ENCODE measurements at places on chromosomes 2 and 18.

- DNase-seq, result no peak
Observed at GRCh38 chr2:31404302-31404701, 10.2 kb downstream of the XDH start.

DNA sequence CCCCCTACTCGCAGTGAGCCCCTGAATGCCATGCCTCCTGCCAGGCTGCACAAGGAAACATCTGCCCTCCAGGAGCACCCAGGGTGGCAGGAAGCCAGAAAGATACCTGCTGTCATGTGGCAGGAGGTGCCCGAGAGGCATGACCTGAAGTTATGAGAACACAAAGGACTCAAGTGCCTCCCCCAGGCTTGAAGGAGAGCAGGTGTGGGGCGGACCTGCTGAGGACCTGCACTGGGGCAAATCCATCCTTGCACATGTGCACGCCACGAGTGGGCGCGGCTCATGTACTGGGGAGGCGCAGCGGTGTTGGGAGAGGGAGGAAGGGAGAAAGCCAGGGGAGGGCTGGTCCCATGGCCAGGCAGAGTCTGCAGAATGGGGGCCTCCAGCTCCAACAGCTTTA lies 26.9 kb downstream of the SDC1 start:
- no peak for DNase-seq

- DNase-seq, result no peak
Observed at GRCh38 chr2:207399301-207399700, 130.5 kb upstream of the CREB1 start.

- DNase-seq, result no peak
Observed at GRCh38 chr2:224969095-224969494, 73.2 kb downstream of the DOCK10 start.

- DNase-seq, result no peak
Observed at GRCh38 chr2:7403092-7403775, 486.0 kb downstream of the RNF144A start.

Data from NCI-H460 (cell line).